ENCODE measurements at places on chromosomes 12 and 14. TPM values are rescaled to one million over a fixed set of nuclear protein-coding genes. Genes with fewer than 3 reads are reported as not detected.

The HCAR2 gene
- 0.24 TPM for polyA plus RNA-seq

The TMEM229B gene
- 3.0 TPM for polyA plus RNA-seq

DNA sequence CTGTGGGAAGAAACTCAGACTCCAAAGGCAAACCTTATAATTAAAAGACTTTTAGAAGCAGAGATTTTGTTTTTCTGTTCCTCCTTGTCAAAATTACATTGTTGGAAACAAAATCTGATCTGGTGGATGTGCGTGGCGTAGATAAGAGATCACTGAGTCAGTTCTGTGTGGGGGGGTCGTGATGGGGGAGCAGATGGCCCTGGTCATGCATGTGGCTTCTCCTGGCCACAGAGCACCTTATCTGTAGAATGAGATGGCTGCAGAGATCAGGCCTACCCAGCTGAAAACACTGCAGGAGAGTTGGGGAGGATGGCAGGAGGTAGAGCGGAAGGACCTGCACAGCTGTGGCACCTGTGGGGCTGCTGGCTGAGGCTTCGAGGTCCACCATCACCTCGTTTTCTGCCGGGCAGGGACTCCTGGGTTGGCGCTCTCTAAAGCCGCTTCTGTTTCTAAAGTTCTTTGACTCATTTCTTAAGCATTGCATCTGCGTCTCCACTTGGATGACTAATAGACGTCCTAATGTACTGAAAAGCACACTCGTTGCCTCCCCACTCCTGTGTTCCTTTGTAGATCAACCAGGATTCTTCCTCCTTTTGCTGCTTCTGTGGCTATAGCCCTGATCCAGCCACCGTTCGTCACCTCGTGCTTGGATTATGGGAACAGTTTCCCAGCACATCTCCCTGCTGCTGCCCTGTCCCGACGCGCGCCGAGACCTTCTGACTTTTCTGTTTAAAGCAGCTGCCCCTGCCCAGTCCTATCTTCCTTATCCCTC lies 93.4 kb downstream of the TSPAN9 start:
- DNase-seq = no peak

- DNase-seq = no peak
These were observed 166.3 kb downstream of the AKAP6 start for GRCh38 chr14:32495435-32495734.

DNA sequence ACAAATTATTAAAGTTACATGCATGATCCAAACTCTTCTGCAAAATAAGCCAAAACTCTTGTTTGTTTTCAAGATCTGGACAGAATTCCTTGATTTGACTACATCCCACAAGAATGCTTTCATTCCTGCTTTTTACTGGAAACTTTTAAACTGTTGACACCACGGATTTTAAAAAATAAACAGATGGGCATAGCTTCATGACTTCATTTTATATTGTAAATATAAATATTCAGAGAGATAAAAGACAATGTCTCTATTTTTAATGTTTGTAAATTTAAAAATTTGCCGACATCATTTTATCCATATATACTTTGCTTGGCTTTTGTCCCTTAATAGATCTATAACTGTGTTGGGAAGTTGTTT lies 134.3 kb upstream of the DCN start:
- no peak for DNase-seq

DNA sequence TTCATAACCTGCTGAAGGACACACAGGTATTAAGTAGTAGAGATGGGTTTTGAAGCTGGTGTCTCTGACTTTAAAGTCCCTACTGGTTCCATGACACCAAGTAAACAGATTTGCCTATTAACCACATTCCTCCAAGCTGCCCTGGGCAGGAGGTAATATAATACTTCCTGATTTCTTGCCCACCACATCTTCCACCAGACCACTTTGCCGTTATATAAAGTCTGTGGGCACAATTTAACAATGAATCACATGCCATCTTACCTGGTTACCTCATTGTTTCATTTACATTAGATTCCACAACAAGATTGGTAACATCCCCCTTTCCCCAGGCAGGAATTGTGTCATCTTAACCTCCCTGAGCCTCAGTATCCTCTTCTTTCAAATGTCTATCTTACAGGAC lies 900 bp upstream of the LRRC23 start:
- no peak for DNase-seq

- DNase-seq = no peak
These were observed 1053.6 kb upstream of the SEL1L start for GRCh38 chr14:82587226-82587625.
